ENCODE measurements at places on chromosomes 11 and 22.

DNA sequence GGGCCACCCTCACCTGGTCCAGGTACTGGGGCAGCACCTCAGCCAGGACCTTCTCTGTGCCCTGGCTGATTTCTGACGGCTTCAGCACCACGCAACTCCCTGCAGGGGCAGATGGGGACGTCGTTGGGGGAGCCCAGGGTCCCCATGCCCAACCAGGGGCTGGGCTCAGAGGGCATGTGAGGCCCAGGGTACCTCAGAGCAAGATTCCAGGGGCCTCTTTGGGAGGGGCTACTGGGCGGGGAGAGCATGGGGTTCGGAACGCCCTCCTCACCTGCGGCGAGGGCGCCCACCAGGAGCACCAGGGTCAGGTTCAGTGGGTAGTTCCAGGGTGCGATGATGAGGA, 8.1 kb downstream of the ALDH3B2 start:
- DNase-seq = no peak

DNA sequence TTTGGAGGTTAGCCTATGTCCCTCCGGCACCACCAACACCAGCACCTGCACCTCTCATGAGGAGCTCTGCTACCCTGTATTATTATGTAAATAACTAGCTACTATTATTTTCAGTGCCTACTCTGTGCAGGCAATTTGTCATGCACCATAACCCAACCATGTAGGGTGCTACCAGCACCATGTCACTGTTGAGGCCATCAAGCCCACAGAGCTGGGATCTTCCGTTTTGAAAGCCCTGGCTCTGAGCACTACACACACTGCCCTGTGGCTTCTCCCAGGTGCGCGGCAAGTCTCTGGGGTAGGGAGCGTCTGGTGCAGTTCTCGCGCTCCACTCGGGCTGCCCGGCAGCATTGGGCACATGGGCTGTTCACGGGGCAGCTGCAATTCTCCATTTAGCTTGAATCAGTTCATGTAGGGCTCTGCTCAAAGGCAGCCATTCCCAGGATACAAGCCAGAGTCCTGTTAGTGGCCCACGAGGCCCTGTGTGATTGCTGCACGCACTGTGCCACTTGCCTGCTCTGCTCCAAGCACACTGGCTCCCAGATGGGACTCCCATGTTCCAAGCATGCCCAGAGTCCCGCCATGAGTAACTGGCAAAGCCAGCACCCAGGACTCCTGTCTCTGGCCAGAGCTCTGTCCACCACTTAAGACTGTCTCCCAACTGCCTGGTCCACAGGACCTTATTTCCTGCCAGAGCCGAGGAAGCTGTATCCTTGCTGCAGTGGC, 42.5 kb upstream of the CDON start:
- no peak for DNase-seq

- no peak for DNase-seq
These were observed 154.2 kb downstream of the DSCAML1 start for GRCh38 chr11:117642835-117643234.

DNA sequence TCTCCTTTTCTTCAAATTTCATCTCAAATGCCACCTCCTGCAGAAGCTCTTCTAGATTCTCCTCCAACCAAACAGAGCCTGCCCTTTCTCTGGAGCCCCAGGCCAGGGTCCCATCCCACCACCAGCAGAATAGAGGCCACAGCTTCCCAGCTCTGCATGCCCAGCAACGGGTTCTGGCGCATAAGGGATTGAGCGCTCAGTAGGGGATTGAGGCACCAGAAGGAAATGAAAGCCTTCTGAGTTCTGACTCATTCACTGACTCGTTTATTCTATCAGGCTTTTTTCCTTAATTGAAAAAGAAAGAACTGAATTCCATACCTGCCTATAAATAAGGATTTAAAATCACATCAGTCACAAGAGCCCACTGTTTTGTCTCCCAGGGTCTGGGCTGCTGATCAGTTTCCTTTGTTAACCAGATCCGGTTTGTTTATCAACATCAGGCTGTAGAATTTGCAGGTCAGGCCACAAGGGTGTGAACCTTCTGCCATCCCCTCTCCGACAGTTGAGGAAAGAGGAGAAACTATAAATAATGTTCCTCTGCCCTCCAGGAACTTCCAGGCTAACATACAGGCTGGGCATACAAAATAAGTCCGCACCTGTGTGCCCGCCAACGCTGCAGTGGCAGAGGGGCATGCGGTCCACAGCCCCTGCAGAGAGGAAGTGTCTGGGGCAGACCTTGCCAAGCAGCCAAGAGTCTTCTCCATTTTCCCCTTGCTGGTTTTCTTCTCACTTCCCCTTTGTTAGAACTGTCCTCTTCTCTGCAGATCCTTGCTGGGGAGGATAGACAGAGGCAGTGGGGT, 63.5 kb upstream of the PRDM11 start:
- no peak for DNase-seq

GRCh38 chr22:21697880-21698279, 32.1 kb downstream of the PPIL2 start:
- DNase-seq = no peak

DNA sequence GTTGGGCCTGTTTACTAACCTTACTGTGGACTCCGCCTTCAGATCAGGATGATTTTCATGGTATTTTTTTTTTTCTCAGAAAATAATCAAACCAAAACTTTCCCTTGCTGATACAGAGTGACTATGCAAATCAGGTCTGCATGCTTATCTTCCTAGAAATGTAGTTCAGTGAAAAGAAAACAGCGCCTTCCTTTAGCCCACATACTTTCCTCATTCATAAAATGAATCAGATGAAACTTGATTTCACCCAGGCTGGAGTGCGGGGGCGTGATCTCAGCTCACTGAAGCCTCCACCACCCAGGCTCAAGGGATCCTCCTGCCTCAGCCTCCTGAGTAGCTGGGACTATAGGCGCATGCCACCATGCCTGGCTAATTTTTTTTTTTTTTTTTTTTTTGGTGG, 26.0 kb downstream of the ZNRF3 start:
- DNase-seq = no peak

- DNase-seq = no peak
These were observed 93.4 kb downstream of the TEAD1 start for GRCh38 chr11:12767577-12767976.

DNA sequence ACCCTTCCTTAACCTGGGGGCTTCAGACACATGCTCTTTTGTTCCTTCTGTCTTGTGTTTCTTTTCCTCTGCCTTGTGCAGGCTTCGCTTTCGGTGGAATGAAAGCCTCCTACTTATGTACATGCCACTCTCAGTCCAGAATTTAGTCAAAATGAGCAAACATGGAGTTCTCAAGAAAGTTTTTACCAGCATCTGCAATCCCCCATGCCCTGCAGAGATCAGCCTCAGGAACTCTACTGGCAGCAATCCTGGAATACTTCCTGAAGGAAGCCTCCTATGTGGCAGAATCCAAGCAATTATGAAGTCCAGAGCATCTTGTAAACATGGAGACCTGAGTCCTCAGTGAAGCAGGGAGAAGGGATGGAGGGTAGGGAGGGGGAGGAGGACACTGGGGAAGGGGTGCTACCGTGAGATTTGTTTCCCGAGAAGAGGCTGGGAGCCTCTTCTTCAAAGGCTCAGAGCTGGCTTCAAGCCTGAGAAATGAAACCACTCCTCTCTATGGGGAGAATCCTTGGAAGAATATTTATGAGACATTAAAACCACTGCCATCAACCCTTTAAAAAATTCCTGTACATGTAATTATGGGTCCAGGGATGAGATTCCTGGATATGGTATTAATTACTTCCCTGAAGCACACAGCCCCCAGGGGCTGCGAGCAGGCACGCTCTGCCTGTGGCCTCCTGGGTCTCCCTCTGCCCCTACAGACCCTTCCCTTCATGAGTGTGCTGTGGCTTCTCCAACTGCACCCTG, 58.4 kb downstream of the TENM4 start:
- no peak for DNase-seq

GRCh38 chr22:46078241-46079092, 71.9 kb upstream of the PPARA start:
- peak; percentile 51 for DNase-seq

GRCh38 chr22:49676230-49676629, 151.4 kb downstream of the BRD1 start:
- no peak for DNase-seq

- no peak for DNase-seq
These were observed 152.0 kb downstream of the TBC1D22A start for GRCh38 chr22:46914481-46914880.

- no peak for DNase-seq
These were observed 18.0 kb upstream of the E2F8 start for GRCh38 chr11:19258641-19259230.

- DNase-seq = no peak
These were observed 20.4 kb downstream of the P2RX3 start for GRCh38 chr11:57358543-57358961.

DNA sequence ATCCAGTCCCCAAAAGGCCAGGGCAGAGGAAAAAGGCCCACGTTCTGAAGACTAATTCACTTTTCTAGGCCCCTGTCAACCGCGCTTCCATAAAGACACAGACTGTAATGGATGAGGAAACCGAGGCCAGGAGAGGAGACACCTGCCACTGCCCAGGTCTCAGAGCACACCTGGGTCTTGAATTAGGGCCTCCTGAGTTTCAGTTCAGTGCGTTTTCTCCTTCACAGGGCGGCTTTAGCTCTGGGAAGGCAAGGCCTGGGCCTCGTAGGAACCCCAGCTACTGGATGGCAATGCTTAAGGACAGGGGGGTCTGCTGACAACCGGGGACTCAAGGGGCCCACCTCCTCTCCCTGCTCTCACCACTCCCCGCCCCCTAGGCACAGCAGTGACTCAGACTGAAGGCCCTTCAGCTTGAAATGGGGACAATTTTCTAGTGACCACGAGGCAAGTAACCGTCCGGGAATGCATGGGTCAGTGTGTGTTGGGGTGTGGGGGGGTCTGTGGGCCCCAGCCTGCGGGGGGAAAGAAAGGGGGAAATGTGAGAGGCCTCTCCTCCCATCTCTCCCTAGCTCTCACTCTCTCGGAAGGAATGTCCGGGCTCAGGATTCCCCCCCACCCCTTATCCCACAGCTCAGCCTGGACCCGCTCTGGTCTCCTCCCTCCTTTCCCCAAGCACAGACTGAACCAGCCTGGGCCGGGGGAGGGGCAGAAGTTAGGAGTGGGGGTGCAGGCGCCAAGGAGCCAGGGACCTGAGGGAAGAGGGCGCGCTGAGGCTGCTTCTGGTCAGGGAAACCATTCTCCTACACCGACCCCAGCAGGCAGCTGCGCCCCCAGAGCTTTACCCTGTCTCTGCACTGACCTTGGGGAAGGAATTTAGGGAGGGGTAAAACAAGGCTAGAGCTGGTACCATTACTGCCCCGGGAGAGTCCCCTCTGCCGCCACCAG, 17.2 kb downstream of the CREB3L1 start:
- peak; percentile 82 for DNase-seq

DNA sequence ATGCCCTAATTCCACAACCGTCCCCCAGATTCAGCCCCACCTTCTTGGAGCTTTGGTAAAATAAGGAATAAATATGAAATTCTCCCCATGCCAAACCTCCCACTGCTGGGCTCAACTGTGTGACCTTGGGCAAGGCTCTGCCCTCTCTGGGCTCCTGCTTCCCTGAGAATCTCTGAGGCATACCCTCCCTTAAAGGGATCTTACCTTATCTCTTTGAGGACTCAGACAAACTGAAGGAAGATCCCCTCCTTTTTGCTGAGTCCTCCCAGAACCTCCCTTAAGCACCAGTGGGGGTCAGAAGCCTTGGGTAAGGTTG, 2.7 kb downstream of the CD248 start:
- DNase-seq = no peak
